Cardiac muscle cell (in vitro differentiated cells and primary cell): ENCODE measurements at places on chromosomes 13 and 19. TPM values are rescaled to one million over a fixed set of nuclear protein-coding genes. Genes with fewer than 3 reads are reported as not detected.

MAB21L1 gene
- 0.03 TPM in 1 of 2 replicates, not detected in the other for total RNA-seq

KBTBD6 gene
- total RNA-seq = 8.6 and 13.8 TPM in 2 replicates

CAMSAP3 gene
- 10.6 and 10.8 TPM in 2 replicates for total RNA-seq

NCCRP1 gene
- total RNA-seq = 10.3 and 16.1 TPM in 2 replicates

PDE4C gene
- 0.67 and 8.3 TPM in 2 replicates for total RNA-seq

CASP14 gene
- not detected in 2 replicates for total RNA-seq

IRGC gene
- total RNA-seq = not detected in 2 replicates

TEX29 gene
- not detected in 2 replicates for total RNA-seq

ZNF14 gene
- total RNA-seq = 4.2 and 5.5 TPM in 2 replicates

CEACAM20 gene
- not detected in 2 replicates for total RNA-seq

ZNF66 gene
- 5.0 and 5.5 TPM in 2 replicates for total RNA-seq

PSG3 gene
- total RNA-seq = not detected in 2 replicates

ZNF628 gene
- 15.7 and 16.7 TPM in 2 replicates for total RNA-seq

SLC17A7 gene
- 1.6 and 2.2 TPM in 2 replicates for total RNA-seq

DCLK1 gene
- total RNA-seq = 0.04 and 0.09 TPM in 2 replicates

MCEMP1 gene
- total RNA-seq = not detected in 2 replicates

OLFM2 gene
- 36.2 and 55.1 TPM in 2 replicates for total RNA-seq

NLRP11 gene
- not detected in 2 replicates for total RNA-seq

ZNF556 gene
- 0.04 and 0.21 TPM in 2 replicates for total RNA-seq

JUND gene
- 430 and 496 TPM in 2 replicates for total RNA-seq

CEACAM21 gene
- 2.8 and 4.4 TPM in 2 replicates for total RNA-seq

TEX101 gene
- total RNA-seq = not detected in 2 replicates

ZNF723 gene
- not detected in 2 replicates for total RNA-seq

ZNF560 gene
- total RNA-seq = 0.35 and 0.80 TPM in 2 replicates

CFAP97D2 gene
- total RNA-seq = not detected in 2 replicates

C1QTNF9 gene
- 0.12 TPM in 1 of 2 replicates, not detected in the other for total RNA-seq

ERICH4 gene
- not detected in 2 replicates for total RNA-seq

CLEC4G gene
- not detected in 2 replicates for total RNA-seq

GPR108 gene
- total RNA-seq = 91.3 and 132 TPM in 2 replicates

KISS1R gene
- total RNA-seq = 0.46 and 1.2 TPM in 2 replicates

POSTN gene
- total RNA-seq = 5.1 and 8.4 TPM in 2 replicates

ATP8B3 gene
- total RNA-seq = 1.2 and 8.6 TPM in 2 replicates

STAP2 gene
- 12.3 and 18.0 TPM in 2 replicates for total RNA-seq

GTF3A gene
- total RNA-seq = 56.9 and 101 TPM in 2 replicates

TNPO2 gene
- total RNA-seq = 43.4 and 68.6 TPM in 2 replicates

BRME1 gene
- 4.0 and 8.8 TPM in 2 replicates for total RNA-seq

SULT2A1 gene
- total RNA-seq = not detected in 2 replicates

MBD3L3 gene
- total RNA-seq = not detected in 2 replicates

SHISA2 gene
- total RNA-seq = 26.1 and 33.4 TPM in 2 replicates

GZMM gene
- total RNA-seq = not detected in 2 replicates

GFY gene
- total RNA-seq = 1.8 and 2.0 TPM in 2 replicates

SIGLEC5 gene
- not detected in 2 replicates for total RNA-seq

CYP4F12 gene
- not detected in 2 replicates for total RNA-seq

ZNF700 gene
- 7.6 and 10.3 TPM in 2 replicates for total RNA-seq

POGLUT2 gene
- total RNA-seq = 15.7 and 18.9 TPM in 2 replicates

GAPDHS gene
- total RNA-seq = 0.46 TPM in 1 of 2 replicates, not detected in the other

TLE2 gene
- total RNA-seq = 71.1 and 95.9 TPM in 2 replicates

CLIP3 gene
- 7.1 and 10.9 TPM in 2 replicates for total RNA-seq

KRTDAP gene
- 0.60 TPM in 1 of 2 replicates, not detected in the other for total RNA-seq
